Activated CD4-positive, alpha-beta memory T cell treated with anti-CD3 and anti-CD28 coated beads, Interleukin-2, amount 10 ng/mL, durations not matched to agents 7 days and 5 days (primary cell): ENCODE measurements at places on chromosomes 16 and 17.

DNA sequence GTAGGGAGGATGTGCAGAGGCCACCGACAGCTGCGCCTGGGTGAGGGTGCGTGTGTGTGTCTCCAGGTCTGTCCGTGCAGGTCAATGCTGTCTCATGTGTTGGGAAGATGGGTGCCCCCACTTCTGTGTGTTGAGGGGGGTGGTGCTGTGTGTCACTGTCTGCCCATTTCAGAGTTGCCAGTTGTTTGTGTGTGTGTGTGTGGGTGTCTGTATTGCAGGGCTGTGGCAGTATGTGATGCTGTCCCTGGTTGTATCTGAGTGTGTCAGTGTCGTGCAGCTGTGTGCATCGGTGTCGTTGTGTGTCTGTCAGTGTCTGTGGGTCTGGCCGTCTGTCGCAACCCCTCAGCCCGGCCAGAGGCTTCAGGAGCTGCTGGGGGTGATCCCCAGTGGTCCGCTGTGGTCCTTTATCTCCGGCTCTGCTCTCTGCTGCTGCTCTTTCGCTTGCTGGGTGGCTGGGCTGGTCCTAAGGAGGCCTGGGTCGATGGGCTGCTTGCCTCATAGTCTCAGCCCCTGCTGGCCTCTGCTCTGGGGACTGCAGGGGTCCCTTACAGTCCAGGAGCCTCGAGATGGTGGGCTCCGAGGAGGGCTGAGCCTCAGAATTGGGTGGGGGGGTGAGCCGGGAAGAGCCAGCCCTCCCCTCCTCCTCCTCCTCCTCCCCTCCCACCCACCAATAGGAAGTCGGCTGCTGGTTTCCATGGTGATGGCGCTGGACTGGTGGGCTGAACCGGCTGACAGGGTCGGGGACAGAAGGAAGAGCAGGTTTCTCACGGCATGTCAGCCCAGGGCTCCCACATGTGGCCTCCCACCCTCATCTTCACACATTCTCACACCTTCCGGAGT is at the start of gene TSPOAP1:
TSPOAP1 (minus strand) TSS at position 601 of the 840 bp plus-strand sequence. CDS start 875 bp downstream, outside the sequence.
- peak; percentile 84 for DNase-seq

GRCh38 chr17:69749911-69750310 is 325.1 kb upstream of the KCNJ16 start:
- no peak for DNase-seq

DNA sequence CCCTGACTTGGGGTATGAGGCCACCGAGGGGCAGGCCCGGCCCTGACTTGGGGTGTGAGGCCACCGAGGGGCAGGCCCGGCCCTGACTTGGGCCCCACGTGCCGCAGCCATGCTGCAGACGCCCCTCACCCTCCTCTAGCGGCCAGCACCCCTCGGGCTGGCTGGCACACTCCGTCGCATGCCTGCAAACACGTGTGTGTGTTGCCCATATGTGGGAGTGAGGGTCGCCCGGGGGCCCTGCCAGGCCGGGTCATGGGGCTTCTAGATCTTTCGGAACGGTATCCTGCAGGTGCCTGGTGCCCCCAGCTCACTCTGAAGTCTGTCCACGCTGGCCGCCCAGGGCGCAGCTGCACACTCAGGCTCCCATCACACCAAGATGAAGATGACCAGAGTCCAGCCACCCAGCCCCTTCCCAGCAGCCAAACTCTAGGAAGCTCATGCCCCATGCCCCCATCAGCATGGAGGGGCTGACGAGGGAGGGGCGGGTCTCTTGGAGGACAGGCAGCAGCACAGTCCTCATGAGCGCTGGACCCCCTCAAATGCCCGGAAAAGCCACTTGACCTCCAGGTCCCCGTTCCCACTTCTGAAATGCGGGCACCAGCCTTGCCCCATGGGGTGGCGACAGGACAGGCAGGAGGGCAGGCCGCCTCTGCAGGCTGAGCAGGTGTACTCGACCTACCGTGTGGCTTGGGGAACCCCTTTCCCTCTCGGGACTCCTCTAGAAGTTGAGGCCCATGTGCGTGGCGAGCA is 33.8 kb downstream of the CTU2 start:
- no peak for DNase-seq

- DNase-seq = peak; percentile 88
Observed at GRCh38 chr16:81035398-81035974, at the start of gene ATMIN. TSS of gene ATMIN (plus strand) at chr16:81035842. CDS start at chr16:81035871, 29 bp downstream.

DNA sequence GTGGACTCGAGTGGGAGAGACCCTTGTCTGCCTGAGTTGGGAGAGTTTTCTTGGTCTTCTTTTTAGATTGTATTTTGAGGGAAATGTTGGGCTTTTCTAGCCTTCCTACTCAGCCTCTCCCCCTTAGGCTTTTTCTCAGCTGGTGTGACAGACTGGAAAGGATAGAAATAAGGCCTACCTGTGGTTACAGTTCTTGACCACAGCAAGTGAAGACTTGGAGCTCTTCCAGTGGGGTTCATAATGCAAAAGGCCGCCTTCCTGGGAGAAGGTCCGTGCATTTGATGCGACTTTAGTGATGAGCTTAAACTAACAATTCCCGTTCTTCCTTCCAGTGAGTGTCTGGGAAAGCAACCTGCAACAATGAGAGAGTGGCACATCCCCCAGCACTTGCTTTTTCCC is 56.8 kb downstream of the B9D1 start:
- DNase-seq = no peak

DNA sequence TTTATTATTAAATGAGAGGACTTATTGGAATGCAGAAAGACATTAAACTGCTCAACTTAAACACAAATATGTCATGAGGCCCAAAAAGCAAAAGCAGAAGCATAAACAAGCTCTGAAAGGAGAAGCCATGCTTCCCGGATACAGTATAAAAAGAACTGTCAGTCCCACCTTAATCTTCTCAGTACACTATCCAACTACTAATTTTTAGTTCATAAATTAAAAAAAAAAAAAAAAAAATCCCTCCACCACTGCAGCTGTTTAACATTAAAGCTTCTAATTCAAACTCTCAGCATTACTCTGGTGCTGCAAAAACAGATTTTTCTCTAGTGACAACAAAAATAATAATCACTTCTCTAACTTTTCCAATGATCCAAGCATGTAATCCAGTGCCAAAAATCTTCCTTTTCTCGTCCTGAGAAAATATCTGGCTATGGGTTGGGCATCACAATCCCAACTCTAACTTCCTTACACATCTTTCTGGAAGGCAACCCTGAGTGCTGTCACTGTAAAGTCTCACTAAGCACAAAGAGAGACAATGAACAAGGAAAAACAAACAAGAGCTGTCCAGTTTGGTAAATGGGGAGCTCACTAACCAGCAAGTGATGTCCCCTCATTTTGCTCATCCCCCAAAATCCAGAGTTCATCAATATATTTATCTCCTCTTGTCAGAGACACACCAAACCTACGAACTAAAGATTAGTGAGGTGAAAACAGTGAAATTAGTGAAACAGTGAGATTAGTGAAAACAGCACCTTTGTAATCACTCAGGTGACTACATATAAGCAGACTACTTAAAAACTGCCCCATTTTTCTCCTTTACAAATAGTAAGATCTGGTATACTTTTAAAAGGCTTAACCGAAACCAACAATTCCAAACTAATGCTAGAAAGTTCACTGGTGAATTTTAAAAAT is 5.5 kb downstream of the USP32 start:
- DNase-seq = no peak

DNA sequence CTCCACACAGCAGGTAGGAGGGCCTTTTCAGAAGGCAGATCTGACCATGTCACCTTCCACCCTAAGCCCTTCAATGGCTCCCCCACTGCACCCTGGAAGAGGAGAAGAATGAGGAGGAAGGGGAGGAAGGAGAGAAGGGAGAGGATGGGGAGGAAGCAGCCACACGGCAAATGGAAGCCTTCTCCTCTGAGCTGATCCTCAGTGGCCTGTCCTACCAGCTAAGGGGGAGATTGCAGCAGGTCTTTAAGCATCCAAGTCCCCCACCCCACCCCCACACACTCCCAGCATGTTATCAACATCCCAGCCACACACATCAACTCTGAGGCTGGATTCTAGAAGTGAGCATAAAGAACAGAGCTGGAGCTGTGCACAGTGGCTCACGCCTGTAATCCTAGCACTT is 46.2 kb upstream of the RBFOX3 start:
- peak; percentile 7 for DNase-seq

GRCh38 chr17:66228887-66229782 is at the start of gene APOH:
TSS of gene APOH (minus strand) at chr17:66229415. CDS start at chr17:66229379, 36 bp downstream.
- DNase-seq = no peak

DNA sequence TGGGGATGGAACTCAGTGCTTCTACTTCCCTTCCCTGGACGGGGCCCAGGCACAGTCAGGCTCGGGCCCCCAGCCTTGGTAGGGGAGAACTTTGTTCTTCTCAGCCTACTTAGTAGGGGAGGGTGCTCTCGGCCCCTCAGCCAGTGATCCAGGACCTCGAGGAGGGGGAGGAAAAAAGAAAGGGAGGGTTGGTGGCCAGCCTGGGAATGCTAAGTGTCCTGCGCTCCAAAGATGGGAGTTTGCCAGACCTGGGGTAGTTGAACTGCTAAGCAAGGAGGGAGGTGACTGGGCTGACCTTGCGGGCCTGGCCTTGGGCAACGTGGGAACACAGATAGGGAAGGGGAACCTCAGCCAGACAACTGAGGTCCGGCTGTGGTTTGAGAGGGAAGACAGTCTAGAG is 12.2 kb downstream of the ADGRG1 start:
- no peak for DNase-seq

- no peak for DNase-seq
Observed at GRCh38 chr16:9441012-9441411, 349.6 kb downstream of the HAPSTR1 start.
